NCI-H2081 treated with DMSO at 0.1 percent for 48 hours (cell line): ENCODE measurements at places on chromosomes 7 and 10.
A peak's percentile ranks its signal among the peaks of the same experiment; 100 is the strongest.

DNA sequence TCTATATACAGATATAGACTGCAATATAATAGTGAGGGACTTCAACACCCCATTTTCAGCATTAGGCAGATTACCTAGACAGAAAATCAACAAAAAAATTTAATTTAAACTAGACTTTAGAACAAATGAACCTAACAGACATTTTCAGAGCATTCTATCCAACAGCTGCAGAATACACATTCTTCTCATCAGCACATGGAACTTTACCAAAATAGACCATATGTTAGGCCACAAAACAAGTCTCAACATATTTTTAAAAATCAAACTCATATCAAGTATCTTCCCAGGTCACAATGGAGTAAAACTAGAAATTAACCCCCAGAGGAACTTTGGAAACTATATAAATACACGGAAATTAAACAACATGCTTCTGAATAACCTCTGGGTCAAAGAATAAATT lies 169.6 kb downstream of the MTERF1 start:
- DNase-seq = no peak

DNA sequence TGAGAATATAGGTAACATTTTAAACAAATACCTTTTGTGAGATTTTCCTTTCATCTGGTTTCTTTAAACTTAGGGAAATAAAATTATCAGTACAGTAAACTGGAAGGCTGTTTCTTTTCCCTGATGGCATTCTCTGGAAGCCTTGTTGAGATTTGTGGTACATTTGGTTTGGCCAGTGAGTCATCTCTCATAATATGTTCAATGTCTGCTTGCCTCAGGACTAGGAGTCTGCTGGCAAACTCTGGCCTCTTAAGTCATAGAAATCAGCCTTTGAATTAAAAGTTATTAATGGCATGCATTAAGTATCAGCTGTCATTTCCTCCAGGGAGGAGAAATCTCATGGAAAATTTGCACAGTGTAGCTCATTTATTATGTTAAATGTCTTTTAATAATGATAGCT lies 316.6 kb upstream of the KIAA1217 start:
- no peak for DNase-seq

GRCh38 chr7:3109311-3109915 lies 65.7 kb upstream of the CARD11 start:
- no peak for DNase-seq

DNA sequence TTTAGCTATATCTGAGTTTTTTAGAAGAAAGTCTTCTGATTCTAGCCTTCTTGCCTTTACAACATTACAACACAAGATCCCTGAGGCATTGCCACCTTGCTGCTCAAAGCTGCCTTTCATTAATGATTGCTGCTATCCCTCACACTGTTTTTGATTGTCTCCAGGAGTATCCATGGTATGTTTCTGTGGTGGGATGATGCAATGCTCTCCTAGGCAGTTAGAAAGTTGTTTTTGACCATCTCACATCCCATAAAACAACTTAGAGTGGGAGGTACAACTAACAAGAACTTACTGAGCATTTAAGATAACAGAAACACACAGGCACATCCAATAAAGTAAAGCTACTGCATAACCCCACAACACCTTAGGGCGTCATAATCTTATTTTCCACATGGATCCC lies 1156.0 kb upstream of the LRRTM3 start:
- no peak for DNase-seq

DNA sequence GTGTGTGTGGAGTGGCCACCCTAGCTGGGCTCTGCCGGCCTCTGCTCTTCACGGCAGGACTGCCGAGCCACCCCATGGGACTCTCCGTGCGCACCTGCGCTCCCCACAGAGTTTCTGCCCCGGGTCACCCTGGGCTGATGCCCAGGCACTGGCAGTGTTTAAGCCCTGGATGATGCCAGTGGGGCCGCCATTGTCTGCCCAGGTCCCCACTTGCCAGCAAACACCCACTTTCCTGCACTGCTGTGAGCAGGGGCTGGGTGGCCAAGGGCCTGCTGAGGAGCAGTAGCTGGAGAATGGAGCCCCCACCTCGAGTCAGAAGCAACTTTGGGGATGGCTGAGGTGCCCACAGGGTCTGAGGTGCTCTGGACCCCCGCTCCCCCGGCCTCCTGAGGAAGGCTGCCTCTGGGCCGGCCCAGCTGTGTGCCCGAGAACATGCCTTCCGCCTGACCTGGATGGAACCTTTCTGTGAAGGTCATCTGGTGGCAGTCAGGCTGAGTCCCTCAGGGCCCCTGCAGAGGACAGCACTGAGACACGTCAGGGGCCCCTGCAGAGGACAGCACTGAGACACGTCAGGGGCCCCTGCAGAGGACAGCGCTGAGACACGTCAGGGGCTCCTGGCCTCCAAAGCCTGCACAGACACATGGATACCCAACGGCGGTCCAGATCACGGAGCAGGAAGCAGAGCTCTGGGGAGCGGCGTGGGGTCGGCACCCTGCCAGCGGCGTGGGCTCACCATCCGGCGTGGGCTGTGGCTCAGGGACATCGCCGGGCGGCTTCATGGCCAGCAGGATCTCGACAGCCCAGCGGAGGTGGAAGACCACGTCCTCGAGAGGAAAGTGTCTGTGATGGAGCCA lies 62.0 kb downstream of the CFAP46 start:
- no peak for DNase-seq

DNA sequence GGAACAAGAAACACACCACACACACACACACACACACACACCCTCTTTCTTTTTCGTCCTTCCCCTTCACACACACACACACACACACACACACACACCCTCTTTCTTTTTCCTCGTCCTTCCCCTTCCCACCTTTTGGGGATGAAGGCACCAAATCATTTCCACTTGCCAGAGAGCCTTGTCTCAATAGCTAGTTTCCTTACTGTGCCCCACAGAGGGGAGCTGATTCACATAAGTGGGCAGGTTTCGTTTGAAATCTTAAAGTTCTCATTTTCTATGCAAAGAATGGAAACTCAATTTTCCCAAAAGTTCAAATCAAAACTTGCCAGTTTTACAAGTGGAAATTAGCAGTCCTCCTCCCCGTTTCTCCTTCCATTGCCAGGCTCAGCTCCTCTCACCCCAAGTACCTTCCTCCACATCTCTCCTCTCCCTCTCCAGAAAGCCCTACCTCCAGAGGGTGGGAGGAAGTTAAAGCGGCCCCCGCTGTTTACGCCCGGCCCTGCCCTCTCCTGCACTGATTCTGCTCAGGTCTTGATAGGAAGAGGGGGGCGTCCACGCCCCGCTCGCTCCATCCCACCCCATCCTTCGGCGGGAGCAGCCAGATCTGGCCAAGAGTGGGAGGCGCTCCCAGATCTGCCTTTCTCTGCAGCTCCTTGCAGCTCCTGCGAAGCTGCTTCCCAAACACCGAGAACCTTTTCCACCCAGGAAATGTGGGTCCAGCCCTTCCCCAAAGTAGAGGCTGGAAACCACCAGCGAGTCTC lies 1.3 kb downstream of the CTTNBP2 start:
- DNase-seq = no peak

DNA sequence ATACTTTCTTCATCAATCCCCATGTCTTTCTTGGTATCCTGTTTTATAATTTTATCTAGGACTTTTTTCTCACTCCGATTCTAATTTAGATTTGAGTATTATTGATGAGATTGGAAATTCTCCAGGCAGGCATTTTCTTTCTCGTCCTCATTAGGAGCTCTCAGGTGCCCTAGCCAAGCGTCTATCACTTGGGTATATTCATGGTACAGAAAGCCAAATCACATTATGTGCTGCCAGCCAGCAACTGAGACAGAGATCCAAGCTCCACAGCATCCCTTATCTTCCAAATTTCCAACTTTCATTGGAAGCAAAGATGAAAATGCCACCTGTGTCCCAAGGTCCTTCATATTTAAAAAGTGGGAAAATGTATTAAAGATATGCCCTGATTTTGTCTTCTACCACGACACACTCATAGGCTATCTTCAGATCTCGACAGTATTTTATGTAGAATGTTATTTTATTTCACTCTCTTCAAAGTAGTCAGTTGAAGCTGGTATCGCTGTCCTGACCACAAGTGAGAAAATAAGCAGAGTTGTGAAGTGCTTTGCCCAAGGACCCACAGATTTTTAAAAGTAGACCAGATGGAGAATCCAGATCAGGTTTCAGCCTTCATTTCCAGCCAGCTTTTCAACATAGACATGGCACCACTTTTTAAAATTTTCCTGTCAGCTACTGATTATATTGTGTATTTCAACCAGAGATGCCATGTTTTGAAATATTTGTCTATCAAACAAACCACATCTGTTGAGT lies 773.4 kb downstream of the CNTNAP2 start:
- no peak for DNase-seq

GRCh38 chr7:51180092-51180491 lies 136.5 kb downstream of the COBL start:
- no peak for DNase-seq

GRCh38 chr7:106901828-106902441 lies 36.9 kb downstream of the PIK3CG start:
- no peak for DNase-seq

DNA sequence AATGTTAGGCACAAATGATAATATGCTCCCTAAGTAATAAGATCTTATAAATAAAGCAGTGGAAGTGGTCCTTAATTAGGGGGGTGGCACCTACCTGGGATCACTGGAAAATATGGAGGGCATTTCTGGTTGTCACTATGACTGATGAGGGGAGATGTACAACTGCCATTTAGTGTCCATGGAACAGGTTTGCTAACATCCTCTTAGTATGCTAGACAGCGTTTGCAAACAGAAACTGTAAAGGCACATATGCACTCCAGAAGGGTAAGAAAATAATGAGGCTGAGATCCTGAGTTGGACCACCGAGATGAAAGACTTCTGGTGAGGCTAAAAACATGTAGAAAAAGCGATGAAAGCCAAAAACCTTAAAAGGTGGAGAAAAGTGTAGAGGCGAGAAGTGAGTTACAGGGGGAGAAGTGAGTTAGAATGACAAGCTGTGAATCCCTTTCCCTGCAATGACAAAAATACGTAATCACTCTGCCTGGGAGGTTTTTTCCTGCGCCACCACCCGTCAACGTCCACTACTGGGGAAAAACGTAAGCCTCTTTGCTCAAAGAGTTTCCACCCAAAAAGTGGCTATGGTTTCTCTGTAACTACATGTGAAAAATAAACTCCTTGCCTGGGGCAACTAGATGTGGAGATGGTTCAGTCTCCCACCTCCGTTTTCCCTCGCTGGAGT lies 767 bp downstream of the KRIT1 start:
- no peak for DNase-seq

DNA sequence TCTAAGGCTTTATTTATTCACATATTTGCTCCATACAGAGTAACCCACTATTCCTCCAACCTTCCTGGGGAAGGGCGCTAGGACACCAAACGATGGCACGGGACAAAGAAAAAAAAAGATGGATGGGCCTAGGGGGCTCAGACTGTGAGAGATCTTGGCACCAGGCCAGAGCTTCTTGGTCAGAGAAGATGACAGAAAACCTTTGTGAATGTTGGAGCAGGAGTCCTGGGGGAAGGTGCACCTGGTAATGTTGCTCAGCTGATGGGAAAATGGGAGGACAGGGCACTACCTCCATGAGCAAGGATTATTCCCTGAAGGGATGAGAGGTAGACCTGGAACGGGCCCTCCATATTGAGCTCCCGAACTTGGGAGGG lies 1.4 kb upstream of the SH3PXD2A start:
- no peak for DNase-seq

- DNase-seq = no peak
Measured at GRCh38 chr7:1494447-1494846, 9.7 kb downstream of the INTS1 start.

DNA sequence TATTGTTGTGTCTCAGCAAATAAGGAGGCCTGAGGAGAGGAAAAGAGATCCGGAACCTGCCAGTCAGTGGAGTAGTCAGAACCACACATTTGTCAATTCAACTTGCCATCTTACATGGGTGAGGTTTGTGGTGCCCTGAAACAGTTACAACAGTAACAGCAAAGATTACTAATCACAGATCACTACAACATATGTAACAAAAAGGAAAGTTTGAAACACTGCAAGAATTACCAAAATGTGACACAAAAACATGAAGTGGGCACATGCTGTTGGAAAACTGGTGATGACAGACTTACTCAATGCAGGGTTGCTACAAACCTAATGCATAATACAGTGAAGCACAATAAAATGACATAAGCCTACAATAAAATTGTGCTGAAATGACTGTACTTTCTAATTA lies 89.4 kb downstream of the LRRN3 start:
- DNase-seq = no peak

DNA sequence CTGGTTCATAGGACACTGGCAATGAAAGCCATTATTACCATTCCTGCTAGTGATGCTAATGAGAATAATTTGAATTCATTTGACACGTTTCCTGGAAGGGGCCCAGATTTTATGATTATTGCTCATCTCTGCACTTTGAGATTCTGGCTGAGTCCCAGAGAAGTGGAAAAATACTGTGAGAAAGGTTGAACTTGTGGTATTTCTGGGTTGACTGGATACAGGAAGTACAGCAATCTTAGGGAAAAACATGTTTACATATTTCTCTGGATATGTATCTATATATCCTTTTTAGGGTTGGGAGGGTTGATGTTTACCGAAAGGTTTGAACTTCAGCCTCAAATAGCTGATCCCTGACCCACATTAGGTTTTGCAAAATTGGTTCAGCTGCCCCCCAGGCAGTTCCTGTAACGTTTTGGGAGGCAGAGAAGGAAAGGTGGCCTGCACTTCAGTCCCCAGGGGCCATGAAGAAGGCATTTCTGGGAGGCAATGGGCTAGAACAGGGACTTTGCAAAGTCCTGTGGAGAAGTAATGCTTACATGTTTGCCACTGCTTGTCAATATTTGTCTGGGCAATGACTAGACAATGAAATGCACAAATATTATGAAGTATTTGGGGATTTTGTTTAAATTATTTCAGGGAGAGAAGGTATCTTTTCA lies 253.7 kb upstream of the PITRM1 start:
- no peak for DNase-seq

- DNase-seq = peak; percentile 1
Measured at GRCh38 chr10:80414142-80414895, 6.0 kb downstream of the PRXL2A start.

DNA sequence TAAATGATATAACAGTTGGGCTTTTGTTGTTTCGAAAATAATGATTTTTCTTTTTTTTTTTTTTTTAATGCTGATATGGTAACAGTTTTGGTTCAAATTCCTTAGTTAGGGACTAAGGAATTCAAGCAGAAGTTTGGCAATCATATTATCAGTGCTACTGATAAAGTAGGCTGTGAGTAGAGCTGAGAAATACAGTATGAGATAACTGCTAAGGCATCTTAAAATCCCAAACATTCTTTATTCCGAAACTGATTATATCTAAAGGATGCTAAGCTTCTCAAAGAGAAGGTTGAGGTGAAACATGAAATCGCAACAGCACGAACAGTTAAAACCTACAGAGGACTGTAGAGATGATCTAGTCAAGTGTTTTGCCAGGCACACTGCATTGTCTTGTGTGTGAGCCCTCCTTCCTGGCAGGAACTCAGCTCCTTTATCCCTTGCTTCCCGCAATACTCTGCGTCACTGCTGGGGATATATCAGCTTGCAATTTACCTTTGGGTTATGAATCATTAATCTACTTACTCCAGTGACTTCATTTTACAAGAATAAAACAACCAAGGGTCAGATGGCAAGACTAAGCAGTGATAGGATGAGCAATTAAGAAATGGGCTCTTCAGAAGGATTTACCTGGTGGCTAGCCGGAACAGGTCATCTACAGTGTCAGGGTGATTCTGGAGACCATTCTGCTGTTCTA lies 36.7 kb downstream of the IRF5 start:
- DNase-seq = no peak

- DNase-seq = no peak
Measured at GRCh38 chr7:97310-97841, 95.0 kb upstream of the FAM20C start.

- no peak for DNase-seq
Measured at GRCh38 chr7:33129806-33130153, 416 bp downstream of the BBS9 start.

- DNase-seq = no peak
Measured at GRCh38 chr7:98641646-98642500, 24.8 kb downstream of the NPTX2 start.
